ENCODE measurements at places on chromosomes 2 and 18.

- DNase-seq = no peak
These were observed 347.4 kb downstream of the PARD3B start for GRCh38 chr2:204892506-204893255.

GRCh38 chr2:215355801-215356200 is 43.9 kb downstream of the ATIC start:
- DNase-seq = no peak

DNA sequence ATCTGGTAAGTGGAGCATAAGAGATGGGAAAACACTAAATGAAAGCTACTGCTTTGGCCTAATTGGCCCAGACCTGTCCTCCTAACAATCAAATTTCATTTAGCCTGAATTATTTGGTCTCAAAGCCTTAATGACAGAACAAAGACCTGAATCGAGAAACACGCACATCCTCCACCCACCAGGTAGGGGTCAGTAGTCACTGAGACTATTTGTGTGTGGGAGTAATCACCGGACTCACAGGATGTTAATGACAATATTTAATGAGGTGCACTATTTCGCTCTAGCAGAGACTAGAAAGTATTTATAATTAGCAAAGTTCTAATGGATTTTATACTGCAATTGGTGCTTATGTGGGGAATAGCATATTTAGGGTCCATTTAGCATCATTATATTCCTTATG is 68.1 kb downstream of the RBM43 start:
- DNase-seq = no peak

DNA sequence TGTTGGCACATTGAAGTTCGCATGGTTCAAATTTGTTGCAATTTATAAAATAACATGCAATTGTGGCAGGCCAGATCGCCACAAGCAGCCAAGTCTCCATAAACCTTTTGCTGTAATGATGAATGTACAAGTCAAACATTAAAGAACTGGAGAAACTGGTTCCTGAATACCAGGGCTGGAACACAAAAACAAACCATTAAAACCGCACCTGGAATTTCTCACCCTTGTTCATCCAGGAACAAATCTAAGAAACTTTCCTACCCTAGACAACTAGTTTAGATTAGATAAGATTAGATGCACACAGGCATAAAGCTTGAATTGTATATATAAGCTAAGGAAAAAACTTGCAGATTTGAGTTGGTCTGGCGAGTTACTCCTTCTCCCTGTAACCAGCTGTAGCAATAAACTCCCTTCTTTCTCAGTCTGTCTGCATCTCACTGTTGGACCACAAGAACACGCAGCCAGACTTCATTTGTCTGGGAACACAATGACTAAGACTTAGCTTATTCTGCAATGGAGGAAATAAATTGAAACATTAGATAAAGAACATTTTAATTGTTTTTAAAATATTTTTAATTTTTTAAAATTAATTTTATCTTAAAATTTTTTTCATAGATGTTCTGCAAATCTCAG is 1835.5 kb upstream of the LRRTM1 start:
- DNase-seq = no peak

DNA sequence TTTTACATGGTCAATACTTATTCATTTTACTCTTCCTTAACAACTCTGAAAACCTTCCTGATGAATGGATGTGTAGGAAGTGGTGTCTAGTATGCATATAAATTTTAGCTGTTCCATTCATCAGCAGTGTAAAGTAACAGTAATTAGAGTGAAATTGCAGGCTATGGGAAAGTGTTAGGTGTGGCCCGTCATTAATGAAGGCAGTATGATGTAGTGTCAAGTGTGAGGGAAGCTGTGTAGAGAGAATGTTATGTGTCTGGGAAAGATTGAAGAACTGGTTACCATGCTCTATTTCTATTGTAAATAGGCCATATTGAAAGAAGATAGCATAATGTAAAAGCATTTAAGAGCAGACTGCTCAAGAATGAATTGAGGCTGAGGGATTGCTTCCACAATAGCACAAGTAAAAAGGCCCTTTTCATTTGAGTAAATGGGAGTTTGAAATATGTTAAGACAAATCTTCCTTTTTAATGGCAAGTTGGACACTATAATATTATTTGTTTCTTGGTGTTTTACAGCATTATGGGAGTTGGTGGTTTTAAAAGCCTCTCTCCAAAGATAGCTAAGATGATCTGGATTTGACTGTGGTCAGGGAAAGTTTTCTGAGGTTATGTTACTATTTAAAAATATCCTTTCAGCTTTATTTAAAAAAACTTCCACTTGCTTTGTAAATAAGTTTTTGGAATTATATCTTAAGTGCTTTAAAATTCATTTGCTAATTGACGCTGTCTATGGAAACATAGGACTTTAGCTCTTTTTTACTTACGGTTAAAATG is 401.0 kb upstream of the ZEB2 start:
- no peak for DNase-seq

- no peak for DNase-seq
These were observed 217.0 kb upstream of the PIEZO2 start for GRCh38 chr18:11366410-11366809.

GRCh38 chr2:204687776-204688175 is 142.5 kb downstream of the PARD3B start:
- DNase-seq = no peak

DNA sequence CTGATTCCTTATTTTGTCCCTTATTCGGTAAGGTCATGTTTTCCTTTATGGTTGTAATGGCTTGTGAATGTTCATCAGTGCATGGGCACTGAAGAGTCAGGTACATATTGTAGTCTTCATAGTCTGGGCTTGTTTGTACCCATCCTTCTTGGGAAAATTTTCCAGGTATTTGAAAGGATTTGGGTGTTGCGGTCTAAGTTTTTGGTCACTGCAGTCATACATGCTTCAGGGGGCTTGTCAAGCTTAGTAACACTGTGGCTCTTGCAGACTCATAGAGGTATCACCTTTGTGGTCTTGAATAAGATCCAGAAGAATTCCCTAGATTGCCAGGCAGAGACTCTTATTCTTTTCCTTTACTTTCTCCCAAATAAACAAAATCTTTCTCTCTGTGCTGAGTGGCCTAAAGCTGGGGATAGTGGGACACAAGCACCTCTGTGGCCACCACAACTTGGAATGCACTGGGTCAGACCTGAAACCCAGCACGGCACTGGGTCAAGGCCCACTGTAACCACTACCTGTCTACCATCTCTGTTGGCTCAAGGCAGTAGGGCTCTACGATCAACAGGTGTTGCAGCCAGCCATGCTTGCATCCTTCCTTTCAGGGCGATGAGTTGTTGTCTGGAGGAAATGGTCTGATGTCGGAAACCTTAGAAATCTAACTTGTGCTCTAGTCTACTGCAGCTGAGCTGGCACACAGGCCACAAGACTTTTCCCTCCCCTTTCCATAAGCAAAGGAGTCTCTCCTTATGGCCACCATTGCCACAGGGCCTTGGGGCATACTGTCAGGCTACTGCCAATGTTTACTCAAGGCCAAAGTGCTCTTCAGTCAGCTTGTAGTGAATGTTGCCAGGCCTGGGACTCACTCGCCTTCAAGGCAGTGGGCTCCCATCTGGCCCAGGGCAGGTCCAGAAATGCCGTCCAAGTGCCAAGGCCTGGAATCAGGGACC is 21.5 kb downstream of the IL1RN start:
- no peak for DNase-seq

DNA sequence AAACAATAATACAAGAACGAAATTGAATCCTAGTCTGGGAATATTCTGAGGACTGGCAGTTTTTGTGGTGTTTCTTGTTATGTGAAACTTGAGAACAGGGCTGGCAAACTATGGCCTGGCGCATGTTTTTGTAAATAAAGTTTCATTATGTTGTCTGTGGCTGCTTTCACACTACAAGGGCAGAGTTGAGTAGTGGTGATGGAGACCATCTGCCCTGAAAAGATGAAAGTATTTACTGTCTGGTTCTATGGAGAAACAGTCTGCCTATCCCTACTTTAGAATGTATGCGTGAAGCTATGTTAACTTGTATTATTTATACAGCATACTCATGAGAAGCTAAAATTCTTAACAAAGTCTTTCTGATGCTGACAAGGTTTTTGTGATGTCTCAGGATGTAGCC is 351.9 kb downstream of the LRRTM1 start:
- DNase-seq = no peak

- DNase-seq = no peak
These were observed 27.2 kb downstream of the PPP3R1 start for GRCh38 chr2:68225119-68225632.

DNA sequence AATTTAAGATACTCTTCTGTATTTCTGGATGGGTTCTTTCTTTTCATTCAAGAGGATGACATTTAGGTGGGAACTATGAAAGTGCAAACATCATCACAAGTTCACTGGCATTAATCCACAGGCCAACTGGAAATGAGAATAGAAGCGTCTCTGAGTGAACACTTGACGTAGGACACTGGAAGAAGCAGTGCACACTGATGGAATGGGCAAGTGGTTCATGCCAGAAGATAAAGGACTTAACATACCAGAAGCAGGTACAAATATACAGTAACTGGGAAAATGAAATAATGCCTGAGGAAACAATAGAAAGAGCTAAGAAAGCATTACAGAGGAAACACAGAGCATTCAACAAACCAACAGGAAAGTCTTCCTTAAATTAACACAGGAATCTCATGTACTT is 120.9 kb upstream of the CCDC195 start:
- no peak for DNase-seq

DNA sequence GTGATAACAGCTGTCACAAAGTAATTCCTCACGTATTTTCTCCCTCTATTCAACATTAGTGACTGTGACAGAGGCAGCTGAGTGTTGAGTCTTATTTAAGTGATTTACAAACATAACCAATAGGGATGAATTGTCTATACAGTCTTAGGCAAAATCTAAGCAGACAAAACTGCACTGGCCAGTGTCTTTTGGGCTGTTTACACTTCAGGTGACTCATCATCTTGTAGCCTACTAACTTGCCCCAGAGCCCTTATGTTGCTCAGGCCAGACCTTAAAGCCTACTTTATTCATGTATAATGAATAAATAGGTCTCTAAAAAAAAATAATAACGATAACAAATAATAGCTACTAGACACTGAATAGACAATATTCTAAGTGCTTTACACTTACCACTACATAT is 17.2 kb downstream of the THOC1 start:
- no peak for DNase-seq

DNA sequence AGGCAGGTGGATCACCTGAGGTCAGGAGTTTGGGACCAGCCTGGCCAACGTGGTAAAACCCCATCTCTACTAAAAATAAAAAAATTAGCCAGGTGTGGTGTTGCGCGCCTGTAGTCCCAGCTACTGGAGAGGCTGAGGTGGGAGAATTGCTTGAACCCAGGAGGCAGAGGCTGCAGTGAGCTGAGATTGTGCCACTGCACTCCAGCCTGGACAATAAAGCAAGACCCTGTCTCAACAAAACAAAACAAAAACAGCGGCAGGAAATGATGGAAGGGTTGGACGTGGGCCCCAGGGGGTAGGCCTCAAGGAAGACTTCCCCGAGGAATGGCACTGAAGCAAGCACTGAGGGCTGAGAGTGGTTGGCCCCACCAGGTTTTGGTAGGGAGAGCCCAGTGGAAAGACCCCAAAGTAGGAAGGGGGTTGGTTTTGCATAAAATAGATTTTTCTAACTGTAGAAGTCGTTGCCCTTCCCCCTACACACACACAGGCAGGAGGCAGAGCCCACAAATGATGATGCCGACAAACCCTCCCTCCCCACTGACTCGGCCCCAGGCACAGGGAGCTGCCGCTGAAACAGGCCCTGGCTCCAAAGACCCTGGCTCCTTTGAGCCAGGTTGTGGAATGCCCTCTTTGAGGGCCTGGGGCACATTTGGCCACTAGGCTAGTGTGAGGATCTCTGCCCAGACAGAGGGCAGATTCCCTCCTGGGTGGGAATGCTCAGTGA is 104.8 kb downstream of the CABLES1 start:
- DNase-seq = no peak

- no peak for DNase-seq
These were observed 469.0 kb downstream of the SLC4A3 start for GRCh38 chr2:220096406-220096805.

- no peak for DNase-seq
These were observed 83.6 kb upstream of the BCL2L11 start for GRCh38 chr2:111037128-111037527.

- no peak for DNase-seq
These were observed 502.4 kb downstream of the TMEM182 start for GRCh38 chr2:103264058-103264768.

DNA sequence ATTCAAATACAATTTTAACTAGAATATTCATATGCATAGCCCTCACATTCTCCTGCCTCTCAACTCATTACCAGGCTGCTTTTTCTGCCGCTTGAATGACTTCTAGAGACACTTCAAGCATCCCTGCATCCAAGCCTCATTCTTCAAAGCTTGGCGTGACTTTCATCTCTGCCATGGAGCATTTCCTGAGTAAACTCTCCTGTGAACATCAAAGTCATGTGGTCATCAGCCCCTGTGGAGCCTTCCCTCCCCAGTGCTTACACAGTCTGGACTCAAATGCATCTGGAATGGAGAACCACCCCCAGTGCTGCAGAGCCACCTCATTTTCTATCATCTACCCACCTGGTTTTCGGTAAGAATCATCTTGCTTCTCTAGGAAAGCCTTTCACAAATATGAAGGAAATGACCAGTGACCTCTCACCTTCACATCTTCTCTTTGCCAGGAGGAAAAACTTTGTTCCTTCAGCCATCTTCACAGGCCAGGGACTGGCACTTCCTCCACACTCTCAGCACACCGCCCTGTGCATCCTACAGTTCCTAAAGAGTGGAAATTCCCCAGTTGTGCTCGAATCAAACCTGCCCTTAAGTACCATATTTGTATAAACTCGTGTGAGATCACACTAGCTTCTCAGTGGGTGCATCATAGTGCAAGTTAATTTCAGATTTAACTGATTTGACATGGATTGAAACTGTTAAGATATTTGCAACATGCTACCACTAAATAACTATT is 116.4 kb downstream of the COL6A3 start:
- DNase-seq = no peak

- DNase-seq = peak; percentile 80
These were observed 222.4 kb downstream of the WDR7 start for GRCh38 chr18:56873441-56874140.

- DNase-seq = peak; percentile 30
These were observed at the start of gene FER1L5 for GRCh38 chr2:96642564-96643360. FER1L5 (plus strand) TSS chr2:96642764; CDS start chr2:96642837, 73 bp downstream.

GRCh38 chr2:236558993-236559978 is 10.3 kb upstream of the ACKR3 start:
- DNase-seq = no peak

GRCh38 chr2:162967147-162967546 is 128.6 kb upstream of the KCNH7 start:
- DNase-seq = no peak

DNA sequence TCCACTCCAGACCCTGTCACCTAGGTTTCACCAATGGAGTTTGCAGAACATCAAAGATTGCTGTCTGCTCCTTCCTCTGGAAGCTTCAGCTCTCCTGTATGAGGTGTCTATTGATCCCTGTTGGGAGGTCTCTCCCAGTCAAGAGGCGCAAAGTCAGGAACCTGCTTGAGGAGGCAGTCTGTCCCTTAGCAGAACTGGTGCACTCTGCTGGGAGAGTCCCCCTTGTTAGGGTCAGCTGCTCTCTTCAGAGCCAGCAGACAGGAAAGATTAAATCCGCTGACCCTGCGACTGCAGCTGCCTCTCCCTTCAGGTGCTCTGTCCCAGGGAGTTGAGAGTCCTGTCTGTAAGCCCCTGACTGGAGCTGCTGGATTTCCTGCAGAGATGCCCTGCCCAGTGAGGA is 195.7 kb downstream of the PPP1R1C start:
- no peak for DNase-seq

Measured in midbrain (tissue), 1 donor.